ENCODE measurements at places on chromosomes 7 and 10.

DNA sequence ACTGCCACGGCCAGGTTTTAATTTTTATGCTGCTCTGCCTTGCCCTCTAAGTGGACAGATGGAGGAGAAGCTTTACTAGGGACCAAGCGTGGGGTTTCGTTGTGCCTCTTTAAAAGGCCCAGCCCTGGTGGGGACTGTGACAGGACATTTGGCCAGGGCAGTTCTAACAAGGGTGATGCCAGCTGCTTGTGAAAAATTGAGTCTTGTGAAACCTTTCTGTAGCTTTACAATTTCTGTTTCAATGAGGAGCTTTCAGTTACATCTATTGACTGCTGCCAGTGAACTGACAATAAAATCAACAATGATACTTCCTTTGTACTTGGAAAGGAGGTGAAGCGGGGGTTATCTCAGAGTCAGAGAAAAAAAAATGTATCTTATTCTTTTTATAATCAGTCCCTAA is 233.1 kb upstream of the CSTF2T start:
- no peak for DNase-seq

DNA sequence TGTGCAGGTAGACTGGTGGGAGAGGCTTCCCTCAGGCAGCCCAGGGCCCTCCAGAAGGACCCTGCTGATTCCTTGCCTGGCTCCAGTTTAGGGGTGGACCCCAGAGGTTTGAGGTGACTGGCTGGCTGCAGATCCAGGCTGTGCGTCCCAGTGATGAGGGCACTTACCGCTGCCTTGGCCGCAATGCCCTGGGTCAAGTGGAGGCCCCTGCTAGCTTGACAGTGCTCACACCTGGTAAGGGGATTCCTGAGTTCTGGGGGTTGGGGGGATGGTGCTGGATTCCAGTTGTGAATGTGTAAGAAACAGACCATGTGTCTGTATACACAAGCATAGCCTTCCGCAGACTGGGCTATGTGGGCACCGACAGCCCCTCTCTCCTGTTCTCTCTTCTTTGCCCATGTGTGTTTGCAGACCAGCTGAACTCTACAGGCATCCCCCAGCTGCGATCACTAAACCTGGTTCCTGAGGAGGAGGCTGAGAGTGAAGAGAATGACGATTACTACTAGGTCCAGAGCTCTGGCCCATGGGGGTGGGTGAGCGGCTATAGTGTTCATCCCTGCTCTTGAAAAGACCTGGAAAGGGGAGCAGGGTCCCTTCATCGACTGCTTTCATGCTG is 2.7 kb downstream of the KAZALD1 start:
- no peak for DNase-seq

GRCh38 chr7:154871507-154871906 is 131.4 kb downstream of the PAXIP1 start:
- DNase-seq: no peak

- no peak for DNase-seq
These were observed 78.0 kb upstream of the AGBL3 start for GRCh38 chr7:134908289-134908688.

DNA sequence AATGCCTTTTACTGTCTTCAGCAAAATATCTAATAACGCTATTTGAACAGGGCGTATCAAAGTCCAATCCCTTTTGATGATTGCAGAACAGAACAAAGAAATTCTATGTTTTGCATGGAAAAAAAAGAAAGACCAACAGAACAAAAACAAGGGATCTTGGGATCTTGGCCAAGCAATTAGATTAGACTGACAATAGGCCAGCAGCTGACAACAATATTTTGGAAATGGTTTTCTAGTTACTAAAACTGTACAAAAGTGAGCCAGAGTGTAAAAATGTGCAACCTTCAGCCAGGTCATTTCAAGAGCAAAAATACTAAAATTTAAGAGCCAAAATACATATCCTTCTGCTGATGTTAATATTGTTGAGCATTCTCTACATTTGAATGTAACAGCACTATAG is 716.5 kb upstream of the KCND2 start:
- no peak for DNase-seq

DNA sequence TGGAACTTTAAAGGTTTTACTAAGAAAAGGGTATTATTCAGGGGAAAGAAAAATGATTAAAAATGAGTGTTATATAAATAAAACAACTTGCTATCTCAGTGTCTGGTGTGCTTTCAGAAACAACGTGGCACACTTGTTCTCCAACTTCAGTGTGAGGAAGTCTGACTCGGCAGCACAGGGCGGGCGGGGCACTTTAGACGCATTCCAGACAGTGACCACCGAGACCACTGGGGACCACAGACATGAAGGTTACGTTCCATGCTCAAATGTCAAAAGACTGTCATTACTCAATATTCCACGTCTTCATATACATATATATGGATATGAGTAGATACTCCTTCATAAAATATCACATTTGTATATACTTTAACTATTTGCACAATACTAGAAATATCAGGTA is 87.0 kb downstream of the LARP4B start:
- no peak for DNase-seq

- DNase-seq: no peak
These were observed 14.1 kb upstream of the C10orf95 start for GRCh38 chr10:102465466-102465865.

DNA sequence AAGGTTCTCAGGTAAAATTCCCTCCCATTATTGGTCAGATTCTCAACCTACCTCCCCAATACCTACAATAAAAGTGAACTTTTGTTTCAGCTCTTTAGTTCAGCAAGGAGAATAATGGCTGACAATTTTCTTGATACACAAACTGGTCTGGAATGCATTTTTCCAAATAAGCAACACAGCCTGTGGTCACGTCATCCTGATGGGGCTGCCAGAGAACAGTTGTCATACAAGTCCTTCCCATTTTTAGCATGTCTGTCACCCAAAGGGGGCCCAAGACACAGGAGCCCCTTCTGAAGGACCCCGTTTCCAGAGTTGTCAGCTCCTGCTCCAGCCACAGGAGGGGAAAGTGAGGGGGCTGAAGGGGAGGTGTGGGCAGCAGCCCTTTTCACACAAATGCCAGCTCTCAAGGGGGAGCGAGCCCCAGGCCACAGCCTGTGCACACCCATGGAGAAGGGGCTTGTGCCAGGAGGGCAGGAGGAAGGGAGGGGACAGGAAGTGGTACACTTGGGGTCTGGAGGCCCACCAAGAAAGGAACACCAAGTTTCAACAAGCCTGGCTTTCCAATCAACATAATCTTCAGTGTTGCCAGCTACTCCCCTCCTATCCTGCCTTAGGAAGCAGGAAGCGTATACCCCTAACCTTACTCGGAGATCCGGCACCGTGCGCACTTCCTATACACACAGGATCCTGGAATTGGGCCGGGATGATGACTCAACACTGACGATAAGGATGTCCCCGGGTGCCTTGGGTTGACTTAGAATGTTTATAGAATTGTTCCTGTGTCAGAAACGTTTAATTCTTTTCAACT is 43.4 kb upstream of the PDLIM1 start:
- no peak for DNase-seq

DNA sequence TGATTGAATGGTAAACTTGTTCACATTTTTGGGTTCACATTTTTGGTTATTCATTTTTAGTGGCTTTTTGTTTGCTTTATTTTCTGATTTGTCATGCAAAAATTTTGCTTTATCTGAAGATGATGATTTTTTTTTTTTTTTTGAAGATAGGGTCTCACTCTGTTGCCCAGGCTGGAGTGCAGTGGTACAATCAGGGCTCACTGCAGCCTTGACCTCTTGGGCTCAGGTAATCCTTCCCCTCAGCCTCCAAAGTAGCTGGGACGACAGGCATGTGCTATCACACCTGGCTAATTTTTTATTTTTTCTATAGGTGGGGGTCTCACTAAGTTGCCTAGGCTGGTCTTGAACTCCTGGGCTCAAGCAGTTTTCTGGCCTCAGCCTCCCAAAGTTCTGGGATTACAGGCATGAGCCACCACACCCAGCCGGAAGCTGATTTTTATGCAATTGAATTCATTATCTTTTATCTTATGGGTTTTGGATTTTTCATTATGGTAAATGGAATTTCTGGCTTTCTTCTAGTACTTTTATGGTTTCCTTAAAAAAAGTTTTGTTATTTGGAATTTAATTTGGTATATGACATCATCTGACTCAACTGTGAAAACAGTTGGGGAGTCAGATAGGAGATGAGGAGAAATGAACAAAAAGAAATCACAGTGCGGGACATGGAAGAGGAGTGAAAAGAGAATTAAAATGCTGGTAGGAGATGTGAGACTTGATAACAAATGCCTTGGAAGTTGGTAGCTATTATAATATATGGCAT is 158.7 kb downstream of the LRMDA start:
- no peak for DNase-seq

DNA sequence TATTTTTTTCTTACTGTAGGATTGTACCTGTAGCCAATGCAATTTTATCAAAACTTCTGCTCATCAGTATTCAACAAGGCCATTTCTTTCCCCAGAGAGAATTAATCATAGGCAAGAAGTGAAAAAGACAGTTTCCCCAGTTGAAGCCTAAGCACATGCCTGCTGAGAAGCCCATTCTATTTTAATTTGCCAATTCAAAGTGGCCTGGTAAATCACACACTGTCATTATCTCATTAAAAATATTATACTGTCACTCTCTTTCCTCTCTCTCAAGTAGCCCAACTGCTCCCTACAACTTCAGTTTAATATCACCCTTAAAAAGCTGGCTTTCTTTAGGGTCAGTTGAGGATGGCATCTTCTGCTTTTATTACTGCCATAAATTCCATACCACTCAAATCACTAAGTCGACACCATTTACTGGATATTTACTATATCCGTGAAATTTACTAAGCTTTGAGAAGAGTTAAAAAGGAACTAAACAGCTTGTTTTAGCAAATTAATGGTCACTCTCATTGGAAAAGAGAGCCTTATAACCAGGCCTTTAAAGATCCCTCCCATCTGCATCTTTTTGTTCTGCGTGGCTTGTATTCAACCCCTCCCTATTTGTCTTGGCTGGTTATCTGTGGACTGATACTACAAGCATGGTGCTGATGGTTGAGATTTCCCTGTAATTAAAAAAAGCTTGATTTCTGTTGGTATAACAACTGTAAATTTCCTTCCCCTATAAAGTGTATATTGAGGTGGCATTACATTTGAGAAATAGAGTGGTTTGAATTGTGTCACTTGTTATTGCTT is 30.6 kb downstream of the COL28A1 start:
- no peak for DNase-seq

- no peak for DNase-seq
These were observed 111.0 kb downstream of the RTKN2 start for GRCh38 chr10:62157601-62158000.

DNA sequence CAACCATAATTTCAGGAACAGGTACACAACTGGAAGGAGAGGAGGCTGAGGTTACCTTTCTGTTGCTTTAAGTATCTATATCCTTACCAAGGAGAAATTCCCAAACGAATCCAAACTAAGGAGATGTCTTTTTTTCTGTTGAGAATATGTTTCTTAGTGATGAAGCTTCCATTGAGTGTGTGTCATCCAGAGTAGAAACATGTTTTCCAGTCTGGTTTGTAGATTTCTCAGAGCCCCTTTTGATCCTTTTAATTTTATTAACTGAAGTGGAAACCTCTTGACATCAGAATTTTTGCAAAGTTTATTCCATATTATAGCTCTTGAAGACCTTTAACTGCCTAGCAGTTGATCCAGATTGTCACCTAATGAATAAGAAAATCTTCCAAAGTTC is 207.1 kb upstream of the FERD3L start:
- no peak for DNase-seq

DNA sequence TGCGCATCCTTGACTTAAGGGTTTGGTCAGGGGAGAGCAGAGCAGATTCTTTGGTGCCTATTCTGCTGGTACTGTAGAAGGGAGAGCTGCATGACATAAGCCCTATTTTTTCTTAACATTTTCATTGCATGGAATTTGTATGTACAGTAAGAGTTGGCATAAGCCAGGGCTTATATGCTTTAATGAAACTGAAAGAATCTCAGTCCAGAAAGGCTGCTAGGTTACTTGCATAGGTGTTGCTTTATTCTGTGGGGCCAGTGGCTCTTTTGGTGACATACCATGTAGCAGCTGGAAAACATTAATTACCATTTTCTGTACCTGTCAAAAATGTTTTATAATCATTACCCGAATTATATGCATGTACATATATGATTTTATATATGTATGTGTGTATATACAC is 152.1 kb downstream of the LYZL1 start:
- DNase-seq: no peak

GRCh38 chr7:11317766-11318165 is 344.1 kb downstream of the PHF14 start:
- DNase-seq: no peak

DNA sequence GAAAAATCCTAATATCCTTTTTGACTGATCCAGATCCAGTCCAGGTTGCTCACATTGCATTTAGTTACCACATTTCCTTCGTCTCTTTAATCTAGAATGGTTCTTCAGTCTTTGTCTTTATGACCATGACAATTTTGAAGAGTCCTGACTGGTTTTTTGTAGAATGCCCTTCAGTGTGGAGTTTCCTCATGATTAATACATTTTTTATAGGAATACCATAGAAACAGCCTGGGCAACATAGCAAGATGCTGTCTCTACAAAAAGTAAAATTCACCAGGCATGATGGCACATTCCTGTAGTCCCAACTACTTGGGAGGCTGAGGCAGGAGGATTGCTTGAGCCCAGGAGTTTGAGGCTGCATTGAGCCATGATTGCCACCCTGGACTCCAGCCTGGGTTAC is 285.0 kb upstream of the KAT6B start:
- no peak for DNase-seq

GRCh38 chr7:2353113-2353935 is 1.3 kb upstream of the EIF3B start:
- DNase-seq: no peak

GRCh38 chr7:74226633-74227032 is 16.8 kb downstream of the LAT2 start:
- no peak for DNase-seq

DNA sequence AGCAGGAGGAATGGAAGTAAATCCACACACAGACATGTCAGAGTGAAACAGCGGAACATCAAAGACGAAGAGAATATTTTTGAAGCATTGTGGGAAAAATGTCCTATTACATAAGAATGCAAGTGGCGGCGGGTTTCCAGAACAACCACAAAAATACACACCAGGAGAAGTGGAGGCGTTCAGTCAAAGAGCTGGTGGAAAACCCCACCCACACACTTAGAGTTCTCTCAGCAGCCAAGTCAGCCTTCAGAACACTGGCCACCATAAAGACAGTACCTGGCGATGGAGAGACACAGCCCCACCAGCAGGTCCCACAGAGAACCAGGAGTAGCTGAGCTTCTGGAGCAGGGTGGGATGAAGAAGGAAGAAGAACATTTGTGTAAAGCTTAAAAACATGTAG is 23.7 kb downstream of the NKX6-2 start:
- no peak for DNase-seq

DNA sequence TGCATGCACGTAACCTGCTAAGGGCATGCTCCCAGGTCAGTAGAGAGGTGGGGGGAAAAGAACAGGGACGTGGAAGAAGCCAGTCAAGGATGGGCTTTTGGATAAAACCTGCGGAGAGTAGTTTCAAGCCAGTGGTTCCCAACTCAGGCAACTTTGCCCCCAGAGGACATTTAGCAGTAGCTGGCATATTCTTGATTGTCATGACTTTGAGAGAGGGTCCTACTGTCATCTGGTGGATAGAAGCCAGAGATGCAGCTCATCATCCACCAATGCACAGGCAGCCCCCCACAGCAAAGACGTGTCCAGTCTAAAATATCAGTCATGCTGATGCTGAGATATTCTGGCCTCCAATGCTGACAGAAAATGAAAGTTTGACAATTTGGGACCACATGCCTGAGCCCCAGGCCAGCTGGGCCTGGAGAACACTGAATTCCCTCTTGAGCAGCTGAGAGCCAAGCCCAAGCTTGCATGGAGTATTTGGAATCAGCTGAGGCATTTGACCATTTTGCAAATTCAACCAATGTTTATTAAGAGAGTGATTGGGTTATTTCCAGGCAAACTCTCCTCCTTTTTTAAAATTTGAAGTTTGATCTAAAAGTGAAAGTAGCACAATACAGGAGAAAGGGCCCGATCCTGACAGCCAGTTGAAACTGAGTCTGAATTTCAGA is 110.0 kb upstream of the C7orf33 start:
- DNase-seq: no peak

All from stimulated activated CD4-positive, alpha-beta T cell treated with anti-CD3 and anti-CD28 coated beads, Interleukin-15, amount 100 ng/mL, for 1 hour (primary cell).